Vagina (tissue), 2 donors: ENCODE measurements at places on chromosomes 2 and 18. TPM values are rescaled to one million over a fixed set of nuclear protein-coding genes. Genes with fewer than 3 reads are reported as not detected.

DNA sequence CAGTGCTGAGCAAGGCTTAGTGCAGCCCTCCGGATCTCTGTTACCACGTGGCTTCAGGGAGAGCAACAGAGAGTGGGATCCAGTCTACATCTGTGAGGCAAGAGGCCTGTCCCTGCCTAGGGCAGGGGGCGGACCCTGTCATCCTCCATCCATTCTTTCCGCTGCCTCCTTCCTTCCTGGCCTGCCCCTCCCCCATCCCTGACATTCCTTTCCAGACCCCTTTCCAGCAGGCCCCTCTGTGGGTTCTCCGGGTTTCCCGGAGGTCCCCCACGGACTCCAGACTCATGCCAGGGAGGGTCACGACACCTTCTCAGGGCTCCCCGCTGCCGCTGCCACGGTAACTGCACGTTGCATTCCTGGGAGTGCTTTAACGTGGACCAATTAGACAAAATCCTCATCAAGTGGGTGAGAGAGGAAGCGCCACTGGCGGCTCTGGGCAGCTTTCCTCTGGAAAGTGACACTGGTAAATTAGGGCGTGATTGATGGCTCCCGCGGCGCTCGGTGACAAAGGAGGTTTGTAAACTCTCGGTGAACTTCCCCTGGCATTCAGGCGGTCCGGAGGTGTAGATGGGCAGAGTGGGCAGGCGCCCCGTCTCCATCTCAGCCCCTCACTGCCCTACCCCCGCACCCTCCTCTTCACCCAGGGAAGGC lies 11.4 kb downstream of the ATOH8 start:
- no peak for DNase-seq

- DNase-seq, result no peak
Observed at GRCh38 chr2:219736209-219736608, 108.8 kb downstream of the SLC4A3 start.

DNA sequence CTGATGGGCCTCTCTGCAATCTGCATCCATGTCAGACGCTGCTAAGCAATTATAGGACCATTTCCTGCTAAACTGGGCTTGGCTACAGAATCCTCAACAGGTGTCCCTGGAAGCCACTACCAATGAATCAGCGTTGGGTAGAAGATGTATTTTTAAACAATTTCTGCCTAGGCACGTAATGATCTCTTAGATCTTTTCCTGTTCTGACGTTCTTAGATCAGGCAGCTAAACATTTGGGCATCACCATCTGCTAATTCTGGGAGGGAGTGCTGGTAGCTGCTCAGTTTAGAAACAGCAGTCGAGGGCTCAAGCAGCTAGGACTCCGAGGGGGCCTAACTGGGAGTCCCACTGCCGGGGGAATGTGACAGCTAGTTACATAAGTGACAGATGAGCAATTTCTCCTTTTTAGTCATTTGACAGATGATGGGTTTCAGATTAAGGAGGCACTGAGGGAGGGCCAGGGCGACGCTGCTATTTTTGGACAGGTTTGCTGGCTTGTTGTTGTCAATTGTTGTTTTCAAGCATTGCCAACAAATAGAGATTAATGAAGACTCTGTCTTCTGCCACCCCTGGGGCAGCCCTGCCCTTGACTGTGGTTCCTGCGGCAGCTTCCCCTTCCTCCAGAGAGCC lies 92.7 kb downstream of the MRO start:
- DNase-seq, result no peak

GRCh38 chr2:104041351-104041750 lies 812.6 kb upstream of the POU3F3 start:
- no peak for DNase-seq

DNA sequence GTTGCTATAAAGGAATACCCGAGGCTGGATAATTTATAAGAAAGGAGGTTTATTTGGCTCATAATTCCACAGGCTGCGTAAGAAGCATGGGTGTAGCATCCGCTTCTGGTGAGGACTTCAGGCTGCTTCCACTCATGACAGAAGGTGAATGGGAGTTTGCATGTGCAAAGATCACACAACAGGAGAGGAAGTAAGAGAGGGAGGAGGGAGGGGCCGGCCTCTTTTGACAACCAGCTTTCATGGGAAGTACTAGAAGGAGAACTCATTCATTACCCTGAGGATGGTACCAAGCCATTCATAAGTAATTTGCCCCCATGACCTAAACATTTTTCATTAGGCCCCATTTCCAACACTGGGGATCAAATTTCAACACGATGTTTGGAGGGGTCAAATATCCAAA lies 386.8 kb upstream of the NETO1 start:
- DNase-seq, result no peak

- no peak for DNase-seq
Observed at GRCh38 chr2:231037202-231037730, at the start of gene C2orf72. Gene C2orf72, plus strand, starts transcription at chr2:231037523. Its CDS starts 43 bp downstream, at chr2:231037566.

DNA sequence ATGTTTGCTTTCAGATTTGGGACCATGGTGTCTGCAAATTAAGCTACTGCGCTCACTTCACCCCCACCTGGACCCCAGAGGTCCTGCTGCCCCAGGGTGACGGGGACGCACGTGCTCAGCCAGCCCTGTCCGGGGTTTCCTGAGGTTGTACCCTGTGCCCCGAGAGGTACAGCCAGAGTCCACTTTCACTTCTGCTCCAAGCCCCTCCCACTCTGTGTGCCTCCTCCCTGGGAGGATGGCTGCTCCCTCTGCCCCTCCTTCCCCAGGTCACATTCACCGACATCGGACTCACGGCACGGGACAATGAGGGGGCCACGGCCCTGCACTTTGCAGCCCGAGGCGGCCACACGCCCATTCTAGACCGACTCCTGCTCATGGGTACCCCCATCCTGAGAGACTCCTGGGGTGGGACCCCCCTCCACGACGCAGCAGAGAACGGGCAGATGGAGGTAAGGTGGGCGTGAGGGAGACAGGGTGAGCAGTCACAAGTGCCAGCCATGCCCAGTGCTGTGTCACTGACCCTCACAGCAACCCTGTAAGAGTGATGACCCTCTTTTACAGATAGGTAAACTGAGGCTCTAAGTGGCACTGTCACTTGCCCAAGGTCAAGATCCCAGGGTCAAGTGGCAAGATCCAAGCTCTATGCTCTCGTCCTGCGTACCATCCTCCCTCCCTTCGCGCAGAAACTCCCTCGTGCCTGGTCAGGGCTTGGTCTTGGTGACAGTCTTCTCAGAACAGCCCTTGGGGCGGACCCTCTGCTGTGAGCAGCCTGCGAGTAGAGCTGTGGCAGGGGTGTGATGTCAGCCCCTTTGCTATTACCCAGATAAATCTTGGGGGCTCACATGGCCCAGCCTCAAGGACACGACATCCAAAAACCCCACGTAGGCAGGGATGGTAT lies 7.6 kb downstream of the ESPNL start:
- no peak for DNase-seq

DNA sequence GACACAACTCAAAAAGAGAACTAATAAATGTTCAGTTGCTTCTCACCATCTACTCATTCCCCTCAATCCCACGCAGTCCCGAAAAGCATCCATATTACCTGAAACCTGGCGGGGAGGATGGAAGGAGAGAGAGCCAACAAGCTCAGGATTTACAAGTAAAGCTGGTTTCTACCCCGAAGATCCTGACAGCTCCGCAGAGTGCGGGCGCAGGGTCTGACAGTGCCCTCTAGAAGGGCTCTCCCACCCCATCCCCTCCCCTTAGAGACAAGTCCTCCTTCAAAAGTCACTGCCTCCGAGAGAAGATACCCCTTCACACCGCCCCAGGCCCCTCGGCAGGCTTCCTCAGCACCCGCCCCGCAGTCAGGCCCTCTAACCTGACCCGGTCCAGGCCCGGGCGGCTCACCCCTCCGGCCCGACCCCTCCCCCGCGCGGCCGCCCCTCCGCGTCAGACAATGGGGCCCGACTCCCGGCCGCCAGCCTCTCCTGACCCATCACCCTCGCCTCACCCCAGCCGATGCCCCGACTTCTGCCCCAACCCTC lies 550 bp downstream of the RAB1A start:
- peak; percentile 93 for DNase-seq

Gene PROKR1
- total RNA-seq, result not detected

Gene UCN
- total RNA-seq, result 3.2 TPM

Gene CCT4
- 72.7 TPM for total RNA-seq

Gene ALKAL2
- 17.4 TPM for total RNA-seq
